ENCODE measurements at places on chromosomes 4 and X.

GRCh38 chrX:130055899-130056298 is 54.4 kb downstream of the ELF4 start:
- no peak for DNase-seq

GRCh38 chr4:25913056-25913850 is 767 bp upstream of the SMIM20 start:
- peak; percentile 14 for DNase-seq

DNA sequence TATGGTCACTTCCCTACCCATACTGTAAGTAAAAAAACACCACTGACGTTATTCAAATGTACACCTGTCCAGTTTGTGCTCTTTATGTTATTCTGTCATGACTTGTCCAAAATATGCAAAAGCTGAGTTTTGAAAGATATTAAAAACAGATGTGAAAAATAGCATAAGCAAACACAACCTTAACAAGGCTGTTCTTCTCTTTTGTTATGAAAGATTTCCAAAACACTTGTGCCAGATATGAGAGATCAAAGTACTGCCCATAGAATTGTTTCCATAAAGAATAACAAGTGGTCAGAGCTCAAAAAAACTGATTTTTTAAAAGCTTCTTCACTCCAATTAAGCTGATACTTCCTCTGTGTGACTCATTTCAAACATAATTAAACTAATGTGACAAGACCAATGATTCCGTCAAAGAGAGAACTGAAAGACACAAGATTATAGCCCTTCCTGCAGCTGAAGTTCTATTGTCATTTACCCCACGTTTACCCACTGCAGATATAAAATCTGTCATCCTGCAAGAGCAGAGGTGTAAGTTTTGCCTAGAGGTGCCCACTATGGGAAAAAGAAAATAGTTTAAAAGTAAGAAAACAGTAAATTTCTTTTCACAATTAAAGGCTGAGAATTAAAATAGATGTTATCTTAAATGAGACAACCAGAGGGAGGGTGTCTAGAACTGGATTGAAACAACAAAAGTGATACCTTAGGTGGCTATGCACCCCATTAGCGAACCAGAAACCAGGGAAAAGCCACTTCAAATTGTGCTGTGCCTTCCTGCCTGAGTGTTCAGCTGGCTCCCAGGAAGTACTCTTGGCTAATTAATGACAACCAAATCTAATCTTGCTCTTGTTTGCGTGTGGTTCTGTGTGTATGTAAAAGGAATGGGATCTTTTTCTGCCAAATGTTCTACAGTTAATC is 30.1 kb downstream of the RASSF6 start:
- DNase-seq = no peak

GRCh38 chr4:124184792-124185191 is 527.7 kb downstream of the ANKRD50 start:
- DNase-seq = no peak

DNA sequence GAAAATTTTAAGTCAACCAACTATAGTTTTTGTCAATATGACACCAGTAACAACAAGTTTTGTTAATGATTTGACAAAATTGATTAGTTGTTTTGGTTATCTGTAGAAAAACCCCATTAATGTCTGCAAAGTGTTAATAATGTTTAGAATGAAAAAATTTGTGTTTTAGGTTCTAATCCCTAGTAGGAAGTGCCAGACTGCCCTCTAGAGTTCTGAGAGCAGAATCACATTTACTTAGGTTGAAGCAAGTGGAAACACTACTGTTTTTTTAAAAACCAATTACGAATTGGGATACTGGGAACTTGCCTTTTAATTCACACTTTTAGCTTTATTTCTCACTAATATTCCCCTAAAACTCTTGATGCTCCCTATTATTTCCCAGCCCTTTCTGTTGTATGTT is 101.1 kb upstream of the CYLC1 start:
- DNase-seq = no peak

GRCh38 chrX:153471663-153472280 is 1.4 kb upstream of the HAUS7 start:
- DNase-seq = no peak

DNA sequence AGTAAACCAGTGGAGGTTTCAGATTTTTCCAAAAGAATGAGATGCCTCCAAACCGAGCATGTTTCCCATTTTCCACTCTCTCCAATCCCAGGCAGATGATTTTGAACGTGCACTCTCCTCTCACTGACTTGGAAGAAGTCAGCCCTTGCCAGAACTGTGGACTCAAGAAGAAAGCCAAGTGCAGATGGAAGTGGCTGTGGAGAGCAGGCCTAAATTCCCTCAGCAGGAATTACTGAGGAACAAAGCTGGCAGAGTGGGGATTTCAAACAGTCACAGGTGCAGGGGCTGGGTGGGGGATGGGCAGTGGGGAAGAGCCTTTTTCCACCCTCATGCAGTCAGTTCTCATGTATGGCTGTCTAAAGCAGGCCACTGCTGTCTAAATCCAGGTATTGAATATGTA is 83.5 kb upstream of the PLAC1 start:
- DNase-seq = no peak

DNA sequence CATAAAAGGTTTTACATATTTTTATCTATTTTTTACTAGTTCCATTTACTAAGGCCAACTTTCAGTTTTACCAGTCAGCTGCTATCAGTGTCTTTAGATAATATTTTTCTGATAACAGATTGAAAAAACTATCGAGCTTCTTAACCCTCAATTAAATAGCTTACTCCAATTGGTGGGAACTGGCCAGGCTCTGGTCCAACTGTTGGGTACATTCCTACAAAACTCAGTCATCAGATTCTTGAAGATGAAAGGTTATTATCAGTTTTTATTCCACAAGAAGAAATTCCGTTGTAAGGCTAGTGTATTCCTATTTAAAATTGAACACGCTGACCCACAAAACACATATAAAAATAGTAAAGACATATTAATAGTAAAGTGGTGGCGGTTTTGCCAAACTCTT is 346.2 kb downstream of the MAPK10 start:
- DNase-seq = no peak

- peak; percentile 45 for DNase-seq
These were observed 216.9 kb downstream of the PTTG2 start for GRCh38 chr4:38177035-38177546.

GRCh38 chr4:153489856-153490558 is 23.8 kb downstream of the TMEM131L start:
- no peak for DNase-seq

GRCh38 chr4:93751411-93751810 is 77.1 kb upstream of the ATOH1 start:
- no peak for DNase-seq

DNA sequence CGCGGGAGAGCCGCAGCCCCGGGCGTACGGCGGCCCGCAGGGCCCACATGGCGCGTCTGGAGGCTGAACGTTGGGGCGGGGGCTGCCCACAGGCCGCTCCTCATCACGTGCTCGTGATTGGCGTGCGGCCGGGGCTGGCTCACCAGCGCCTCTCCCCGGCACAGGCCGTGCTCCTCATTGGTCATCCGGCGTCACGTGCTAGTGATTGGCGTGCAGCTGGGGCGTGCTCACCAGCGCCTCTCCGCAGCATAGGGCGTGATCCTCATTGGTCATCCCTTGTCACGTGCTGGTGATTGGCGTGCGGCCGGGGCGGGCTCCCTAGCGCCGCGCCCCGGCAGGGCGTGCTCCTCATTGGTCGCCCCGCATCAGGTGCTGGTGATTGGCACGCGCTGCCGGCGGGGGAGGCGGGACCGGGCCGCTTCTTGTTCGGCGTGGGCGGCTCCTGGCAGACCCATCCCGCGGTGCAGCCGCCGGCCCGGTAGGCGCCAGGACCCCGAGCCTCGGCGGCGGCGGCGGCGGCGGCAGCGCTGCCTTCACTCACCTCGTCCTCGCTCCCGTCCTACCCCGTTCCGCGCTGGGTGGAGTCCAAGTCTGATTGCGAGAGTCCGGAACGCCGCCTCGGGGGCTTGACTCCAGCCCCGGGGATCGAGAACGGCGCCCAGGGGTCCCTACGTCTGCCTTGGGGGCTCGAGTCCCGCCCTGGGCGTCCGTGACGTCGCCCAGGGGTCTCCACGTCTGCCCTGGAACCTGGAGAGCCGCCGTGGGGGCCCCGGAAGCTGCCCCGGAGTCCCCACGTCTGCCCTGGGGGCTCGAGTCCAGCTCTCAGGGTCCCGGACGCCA is at the start of gene GTPBP6:
Gene GTPBP6 (minus strand): TSS at position 58 of the 840 bp plus-strand sequence. CDS start 9 bp downstream, at position 49.
- DNase-seq = peak; percentile 99

DNA sequence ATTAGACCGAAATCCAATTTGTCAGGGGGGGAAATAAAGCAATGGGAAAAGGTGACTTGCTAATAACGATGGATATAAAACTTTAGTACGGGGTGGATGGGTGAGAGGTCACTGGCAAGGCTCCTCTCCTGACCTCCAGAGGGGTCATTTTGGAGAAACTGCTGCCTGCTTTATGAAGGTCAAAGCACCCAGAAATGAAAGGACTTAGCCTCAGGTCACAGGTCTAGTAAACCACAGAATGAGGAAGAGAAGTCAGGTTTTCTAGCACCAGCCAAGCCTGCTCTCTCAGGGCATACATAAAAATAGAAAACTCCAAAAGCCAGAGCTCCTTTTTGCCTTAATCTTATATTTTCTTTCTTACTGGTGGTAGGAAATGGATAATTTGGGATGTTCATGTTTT is 134.2 kb downstream of the SHROOM3 start:
- no peak for DNase-seq

DNA sequence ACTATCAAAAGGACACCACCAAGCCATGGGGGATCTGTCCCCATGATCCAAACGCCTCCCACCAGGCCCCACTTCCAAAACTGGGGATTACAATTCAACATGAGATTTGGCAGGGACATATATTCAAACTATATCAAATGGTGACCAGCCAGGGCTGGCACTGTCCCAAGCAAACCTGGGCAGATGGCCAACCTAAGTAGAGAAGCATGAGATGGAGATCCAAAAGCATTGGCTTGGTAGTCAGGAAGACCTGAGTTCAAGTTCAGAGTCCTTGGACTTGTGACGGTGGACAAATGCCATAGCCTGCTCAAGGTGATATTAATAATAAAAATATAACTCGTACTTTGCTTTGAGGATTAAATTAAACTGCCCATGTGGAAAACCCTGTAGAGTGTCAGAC is 79.2 kb upstream of the HS3ST1 start:
- DNase-seq = no peak

GRCh38 chr4:39834269-39834668 is 136.3 kb downstream of the UBE2K start:
- DNase-seq = no peak

DNA sequence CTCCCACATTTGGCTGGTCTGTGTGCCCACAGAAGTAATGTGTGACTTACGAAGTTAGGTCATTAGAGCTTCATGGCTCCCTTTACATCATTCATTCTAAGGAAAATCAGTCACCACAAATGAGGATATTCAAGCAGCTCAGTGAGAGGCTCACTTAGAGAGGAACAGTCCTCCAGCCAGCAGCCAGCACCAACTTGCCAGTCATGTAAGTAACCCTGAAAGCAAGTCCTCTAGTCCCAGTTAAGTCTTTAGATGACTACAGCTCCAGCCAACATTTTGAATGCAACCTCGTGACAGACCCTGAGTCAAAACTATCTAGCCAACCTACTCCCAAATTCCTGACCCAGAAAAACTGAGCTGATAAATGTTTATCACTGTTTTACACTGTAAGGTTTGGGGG is 71.3 kb downstream of the LRBA start:
- DNase-seq = no peak

- no peak for DNase-seq
These were observed 84.2 kb upstream of the WDFY3 start for GRCh38 chr4:85050736-85051135.

GRCh38 chrX:28329156-28329555 is 258.1 kb upstream of the IL1RAPL1 start:
- DNase-seq = no peak

Measured in T-helper 2 cell (primary cell).